ENCODE measurements at places on chromosomes 2 and 18.

GRCh38 chr2:23599667-23600066 is 214.7 kb downstream of the KLHL29 start:
- no peak for DNase-seq

DNA sequence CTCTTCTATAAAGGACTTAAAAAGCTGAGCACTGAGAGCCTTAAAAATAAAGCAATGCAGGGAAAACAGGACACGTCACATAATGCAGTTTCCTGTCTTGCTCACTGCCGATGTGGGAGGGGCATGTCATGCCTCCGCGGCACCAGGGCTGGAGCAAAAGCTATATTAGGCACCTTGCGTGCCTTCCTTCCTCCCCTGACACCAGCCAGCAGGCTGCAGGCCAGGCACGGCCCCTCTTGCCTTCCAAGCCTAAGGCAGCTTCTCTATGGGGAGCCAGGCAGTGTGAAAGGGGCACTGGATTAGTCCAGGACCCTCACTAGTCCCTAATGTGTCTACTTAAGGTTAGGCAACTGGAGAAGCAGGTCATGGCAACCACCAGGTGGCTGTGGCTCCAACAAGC is 26.3 kb downstream of the MRPL35 start:
- DNase-seq, result no peak

GRCh38 chr2:73850009-73850408 is 21.2 kb downstream of the STAMBP start:
- peak; percentile 39 for DNase-seq

GRCh38 chr2:101188683-101189405 is 37.7 kb upstream of the TBC1D8 start:
- DNase-seq, result no peak

DNA sequence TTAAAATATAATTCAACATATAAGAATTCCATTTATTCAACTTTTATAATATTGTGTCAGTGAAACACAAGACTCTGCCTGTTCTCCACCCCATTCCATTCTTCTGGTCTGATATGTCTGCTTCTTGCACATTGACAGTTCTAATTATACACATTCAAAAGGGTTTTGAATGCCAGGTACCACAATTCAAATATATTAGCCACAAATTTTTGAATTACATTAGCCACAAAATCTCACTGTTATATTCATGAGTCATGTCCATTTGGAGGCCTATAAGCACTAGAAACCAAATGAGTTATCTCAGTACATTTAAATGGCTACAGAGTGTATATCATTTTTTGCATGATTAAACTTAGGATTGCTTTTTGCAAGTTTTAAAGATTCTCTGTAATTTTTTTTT is 72.1 kb downstream of the CCDC150 start:
- peak; percentile 14 for DNase-seq

- DNase-seq, result no peak
These were observed 286.4 kb upstream of the NCKAP5 start for GRCh38 chr2:133854603-133855200.

- DNase-seq, result no peak
These were observed 27.2 kb downstream of the IL1R2 start for GRCh38 chr2:102018823-102019445.

DNA sequence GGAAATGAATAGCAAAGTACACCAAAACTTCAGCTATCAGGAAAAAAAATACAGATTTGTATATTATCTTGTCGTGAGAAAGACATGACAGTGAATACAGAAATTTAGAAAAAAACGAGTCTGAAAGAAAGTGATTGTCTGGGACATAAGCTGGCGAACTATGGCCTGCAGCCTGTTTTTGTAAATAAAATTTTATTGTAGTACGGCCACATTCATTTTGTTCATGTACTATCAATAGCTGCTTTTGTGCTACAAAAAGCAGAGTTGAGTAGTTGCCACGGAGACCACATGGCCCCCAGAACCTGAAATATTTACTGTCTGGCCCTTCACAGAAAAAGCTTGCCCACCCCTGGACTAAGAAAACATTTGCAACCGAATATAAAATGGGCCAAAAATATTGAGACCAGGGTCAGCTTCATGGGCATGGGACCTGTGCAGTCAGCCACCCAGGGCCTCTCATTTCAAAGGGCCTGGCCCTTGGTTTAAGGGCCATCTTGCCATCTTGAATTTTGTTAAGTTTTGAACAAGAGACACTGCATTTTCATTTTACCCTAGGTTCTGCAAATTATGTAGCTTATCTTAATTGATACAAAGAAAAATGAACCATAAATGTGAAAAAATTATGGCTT is 17.9 kb downstream of the ANTXR1 start:
- no peak for DNase-seq

GRCh38 chr2:71892896-71893295 is 254.8 kb downstream of the CYP26B1 start:
- DNase-seq, result no peak

GRCh38 chr2:210928714-210929113 is 372.3 kb downstream of the CPS1 start:
- DNase-seq, result no peak

- no peak for DNase-seq
These were observed 216.3 kb downstream of the LDLRAD4 start for GRCh38 chr18:13434854-13435253.

DNA sequence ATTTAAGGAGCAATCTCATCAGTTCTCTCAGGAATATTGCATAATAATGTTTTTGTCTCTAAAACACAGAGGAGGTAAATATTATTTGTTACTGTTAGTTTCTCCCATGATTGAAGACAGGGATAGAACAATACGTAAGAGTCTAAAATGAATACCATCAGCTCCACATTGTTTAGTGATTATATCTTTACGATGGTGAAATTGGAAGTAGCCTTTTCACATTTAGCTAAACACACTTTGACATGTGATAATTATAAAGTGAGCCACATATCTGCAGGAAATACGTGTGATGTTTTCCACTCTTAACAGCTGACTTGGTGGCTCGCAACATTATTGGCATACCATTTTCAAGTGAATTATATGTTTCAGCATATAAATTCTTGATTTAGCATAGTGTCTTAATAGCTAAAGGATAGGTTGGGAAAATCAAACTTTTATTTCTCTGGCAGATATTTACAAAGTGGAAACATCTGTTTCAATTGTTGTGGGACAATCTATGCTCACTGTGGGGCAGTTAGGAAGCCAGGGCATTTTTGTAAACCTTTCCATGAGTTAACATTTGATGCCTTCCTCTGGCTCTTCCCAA is 208.1 kb upstream of the RASGRP3 start:
- DNase-seq, result no peak

DNA sequence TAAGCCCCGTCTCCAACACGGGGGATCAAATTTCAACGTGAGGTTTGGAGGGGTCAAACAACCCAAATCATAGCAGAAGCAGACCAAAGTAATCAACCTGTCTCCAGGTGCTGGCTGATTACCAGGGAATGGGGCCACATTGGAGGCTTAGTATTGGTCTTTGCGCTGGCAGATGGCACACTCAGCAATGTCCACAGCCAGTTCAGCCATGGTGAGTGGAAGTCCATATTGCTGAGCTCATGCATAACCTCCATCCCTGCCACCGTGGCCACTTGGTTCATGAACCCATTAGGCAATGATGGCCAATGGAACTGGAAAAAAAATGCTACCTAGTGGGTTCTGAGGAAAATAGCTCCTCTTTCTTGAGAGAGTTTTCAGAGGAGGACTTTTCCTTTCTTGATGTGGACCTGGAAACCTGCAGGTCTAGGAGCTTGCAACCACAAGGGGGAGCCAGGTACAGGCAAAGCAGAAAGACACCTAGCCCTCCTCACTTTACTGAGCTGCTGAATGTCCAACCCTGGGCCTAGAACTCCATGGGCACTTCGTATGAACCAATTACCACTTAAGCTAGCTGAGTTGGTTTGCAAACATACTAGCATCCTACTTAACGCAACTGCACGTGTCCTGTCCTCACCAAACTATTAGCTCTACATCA is 128.0 kb upstream of the GYPC start:
- DNase-seq, result peak; percentile 13

DNA sequence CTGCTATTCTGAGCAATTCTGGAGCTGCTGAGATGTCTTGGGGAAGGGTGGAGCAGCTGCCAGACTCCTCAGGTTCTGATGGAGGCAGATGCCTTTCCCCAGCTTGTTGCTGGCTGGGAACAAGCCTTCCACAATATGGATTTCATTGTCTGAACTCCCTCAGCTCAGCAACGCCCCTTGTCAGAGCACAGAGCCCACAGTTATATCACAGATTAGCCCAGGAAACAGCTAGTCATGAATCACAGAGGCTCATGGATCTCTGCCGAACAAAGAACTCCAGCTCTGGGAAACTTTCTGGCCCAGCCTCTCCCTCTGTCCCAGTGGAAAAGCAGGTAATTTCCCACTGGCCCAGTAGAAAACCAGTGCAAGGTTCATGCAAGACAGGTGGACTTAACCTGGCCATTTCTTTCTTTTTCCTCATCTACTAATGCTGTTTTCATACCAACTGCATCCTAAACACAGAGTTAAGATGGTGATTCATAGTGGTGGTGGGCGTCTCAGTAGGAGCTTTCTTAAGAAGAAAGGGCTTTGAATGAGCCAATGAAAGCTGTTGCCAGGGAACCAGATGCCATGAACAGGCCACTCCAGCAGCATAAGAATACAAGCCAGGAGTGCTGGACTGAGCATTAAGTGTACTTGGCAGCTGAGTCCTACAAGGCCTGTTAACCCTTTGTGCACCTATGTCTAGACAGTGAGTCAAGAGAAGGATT is 8.7 kb upstream of the KIAA2012 start:
- peak; percentile 50 for DNase-seq

GRCh38 chr2:74007121-74007520 is 22.4 kb downstream of the TET3 start:
- peak; percentile 49 for DNase-seq

DNA sequence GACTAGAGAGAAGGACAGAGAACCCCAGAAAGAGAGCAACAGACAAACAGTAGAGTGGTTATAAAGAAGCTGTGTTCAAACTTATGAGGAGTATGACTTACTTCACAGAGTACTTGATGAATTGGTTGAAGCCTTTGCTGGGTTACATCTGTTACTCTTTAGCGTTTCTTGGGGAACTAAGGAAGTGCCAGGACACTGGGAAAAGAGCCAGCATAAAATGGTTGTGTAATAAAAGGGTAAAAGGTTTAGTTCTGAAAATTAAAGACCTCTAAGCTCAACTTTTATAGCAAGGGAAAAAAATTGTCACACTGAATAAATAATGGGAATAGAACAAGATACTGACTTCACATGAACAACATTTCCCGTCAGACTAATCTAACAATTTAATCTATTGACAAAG is 17.0 kb upstream of the STAT4 start:
- peak; percentile 81 for DNase-seq

DNA sequence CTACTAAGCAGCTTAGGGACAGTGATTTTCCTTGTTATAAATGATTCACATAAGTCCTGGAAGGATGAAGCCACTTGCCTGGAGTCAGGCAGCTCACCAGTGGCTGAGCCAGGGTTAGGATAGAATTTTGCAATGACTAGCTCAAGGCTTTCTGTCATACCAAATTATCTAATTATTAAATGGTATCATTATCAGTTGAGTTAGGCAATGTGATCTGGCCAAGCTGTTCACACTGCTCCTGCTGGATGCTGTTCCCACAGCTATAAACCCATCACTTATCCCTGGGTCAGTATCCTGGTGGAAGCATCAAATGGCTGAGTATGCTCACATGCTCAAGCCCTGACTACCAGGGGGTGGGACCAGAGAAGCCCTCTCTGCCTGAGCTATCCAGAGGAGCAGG is 235.2 kb downstream of the MTX2 start:
- DNase-seq, result no peak

DNA sequence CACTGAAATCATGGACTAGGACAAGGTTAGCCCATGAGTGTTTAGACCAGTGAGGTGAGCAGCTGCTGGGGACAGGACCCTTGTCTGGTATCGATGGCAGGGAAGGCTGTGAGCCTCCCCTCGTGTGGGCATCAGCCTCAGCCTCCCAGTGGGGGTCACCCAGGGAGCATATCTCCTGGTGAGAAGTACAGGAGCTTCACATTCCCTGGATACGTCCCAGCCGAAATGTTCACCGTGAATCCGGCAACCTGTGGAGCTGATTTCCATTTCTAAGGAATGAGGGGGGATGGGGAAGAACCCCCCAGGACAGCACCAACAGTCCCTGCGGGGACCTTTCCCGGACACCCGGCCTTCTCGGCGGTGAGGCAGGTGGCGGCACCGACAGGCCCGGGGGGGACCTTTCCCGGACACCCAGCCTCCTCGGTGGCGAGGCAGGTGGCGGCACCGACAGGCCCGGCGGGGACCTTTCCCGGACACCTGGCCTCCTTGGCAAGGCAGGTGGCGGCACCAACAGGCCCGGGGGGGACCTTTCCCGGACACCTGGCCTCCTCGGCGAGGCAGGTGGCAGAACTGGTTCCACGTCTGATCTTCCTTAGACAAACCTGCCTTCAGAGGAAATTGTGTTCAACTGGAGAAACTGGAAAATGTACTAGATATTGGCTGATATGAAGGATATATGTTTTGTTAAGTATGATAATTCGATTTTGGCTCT is 21.2 kb downstream of the RTP5 start:
- DNase-seq, result no peak
